H7 (cell line): ENCODE measurements at places on chromosomes 2 and 18. TPM values are rescaled to one million over a fixed set of nuclear protein-coding genes. Genes with fewer than 3 reads are reported as not detected.

DNA sequence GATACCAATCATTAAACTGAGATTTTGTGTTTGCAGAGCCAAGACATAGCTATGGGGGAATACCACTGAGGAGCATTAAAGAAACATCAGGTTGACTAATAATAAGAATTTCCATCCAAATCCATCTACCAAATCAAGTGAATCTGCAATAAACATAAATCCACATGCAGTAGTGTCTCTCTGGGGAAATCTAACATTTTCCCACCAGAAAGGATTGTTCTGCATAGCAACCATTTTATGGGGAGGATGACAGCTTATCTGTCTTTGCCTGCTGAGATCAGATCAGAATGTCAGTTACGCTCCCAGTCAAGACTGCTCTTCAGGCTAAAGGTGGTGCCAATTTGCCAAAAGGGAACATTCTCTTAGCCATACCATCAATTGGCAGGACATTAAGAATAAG is 1098.9 kb upstream of the CHAC2 start:
- DNase-seq, result no peak

DNA sequence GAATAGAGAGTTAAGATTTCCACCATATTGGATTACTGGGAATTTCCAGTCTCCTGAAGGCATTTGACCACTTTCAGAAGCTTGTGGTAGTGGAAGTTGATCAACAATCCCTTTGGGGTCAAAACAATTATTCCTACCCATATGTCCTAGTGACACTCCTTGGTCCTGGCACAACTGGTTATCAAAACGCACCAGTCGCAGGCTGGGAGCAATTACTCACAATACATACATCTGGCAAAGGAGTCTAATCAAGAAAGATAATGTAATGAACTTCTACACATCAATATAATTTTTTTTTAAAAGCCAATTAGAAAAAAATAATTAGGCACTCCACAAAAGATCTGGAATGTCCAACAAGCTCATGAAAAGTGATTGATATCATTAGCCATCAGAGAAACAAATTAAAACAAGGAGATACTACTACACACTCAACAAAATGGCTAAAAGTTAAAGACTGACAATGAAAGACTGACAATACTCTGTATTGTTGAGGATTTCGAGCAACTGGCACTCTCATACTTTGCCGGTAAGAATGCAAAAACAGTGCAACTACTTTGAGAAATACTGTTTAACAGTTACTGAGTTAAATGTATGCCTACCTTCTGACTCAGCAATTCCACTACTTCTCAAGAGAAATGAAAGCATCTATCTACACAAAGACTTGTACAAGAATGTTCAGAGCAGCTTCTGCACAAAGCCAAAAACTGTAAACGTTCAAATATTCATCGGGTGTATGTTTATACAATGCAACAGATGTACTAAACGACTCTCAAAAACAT is 2.0 kb downstream of the INO80C start:
- DNase-seq, result no peak

DNA sequence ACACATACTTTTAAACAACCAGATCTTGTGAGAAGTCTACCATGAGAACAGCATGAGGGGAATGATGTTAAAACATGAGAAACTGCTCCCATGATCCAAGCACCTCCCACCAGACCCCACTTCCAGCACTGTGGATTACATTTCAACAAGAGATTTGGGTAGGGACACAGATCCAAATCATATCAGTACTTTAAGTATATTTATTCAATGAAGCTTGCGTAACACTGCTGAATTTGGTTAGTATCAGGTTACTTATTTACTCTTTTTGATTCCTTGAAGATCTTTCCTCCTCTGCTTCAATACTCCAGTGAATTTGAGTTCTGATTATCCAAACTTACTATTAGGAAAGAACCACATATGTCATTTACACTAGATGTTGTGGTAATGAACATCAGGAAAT is 418.6 kb downstream of the PIK3C3 start:
- DNase-seq, result no peak

- DNase-seq, result no peak
These were observed 141.8 kb downstream of the HRH4 start for GRCh38 chr18:24602201-24602600.

GRCh38 chr2:46131-46470 is 204 bp downstream of the FAM110C start:
- peak; percentile 86 for DNase-seq

The B4GALT6 gene
- 15.3 and 25.4 TPM in 2 replicates for total RNA-seq

The TRIM43 gene
- total RNA-seq, result not detected in 2 replicates

The SELENOI gene
- total RNA-seq, result 28.4 and 31.0 TPM in 2 replicates

The ALKAL2 gene
- 1.1 and 2.6 TPM in 2 replicates for total RNA-seq
